Foreskin fibroblast (primary cell): ENCODE measurements at places on chromosomes 3 and 15.

- DNase-seq, result peak; percentile 88
Measured at GRCh38 chr3:8851703-8852102, 82.3 kb upstream of the OXTR start.

- no peak for DNase-seq
Measured at GRCh38 chr3:102177075-102177755, 257.6 kb upstream of the ZPLD1 start.

GRCh38 chr3:126951561-126951960 lies 31.4 kb upstream of the PLXNA1 start:
- DNase-seq, result no peak

GRCh38 chr3:79380581-79380980 lies 387.2 kb downstream of the ROBO1 start:
- DNase-seq, result peak; percentile 14

DNA sequence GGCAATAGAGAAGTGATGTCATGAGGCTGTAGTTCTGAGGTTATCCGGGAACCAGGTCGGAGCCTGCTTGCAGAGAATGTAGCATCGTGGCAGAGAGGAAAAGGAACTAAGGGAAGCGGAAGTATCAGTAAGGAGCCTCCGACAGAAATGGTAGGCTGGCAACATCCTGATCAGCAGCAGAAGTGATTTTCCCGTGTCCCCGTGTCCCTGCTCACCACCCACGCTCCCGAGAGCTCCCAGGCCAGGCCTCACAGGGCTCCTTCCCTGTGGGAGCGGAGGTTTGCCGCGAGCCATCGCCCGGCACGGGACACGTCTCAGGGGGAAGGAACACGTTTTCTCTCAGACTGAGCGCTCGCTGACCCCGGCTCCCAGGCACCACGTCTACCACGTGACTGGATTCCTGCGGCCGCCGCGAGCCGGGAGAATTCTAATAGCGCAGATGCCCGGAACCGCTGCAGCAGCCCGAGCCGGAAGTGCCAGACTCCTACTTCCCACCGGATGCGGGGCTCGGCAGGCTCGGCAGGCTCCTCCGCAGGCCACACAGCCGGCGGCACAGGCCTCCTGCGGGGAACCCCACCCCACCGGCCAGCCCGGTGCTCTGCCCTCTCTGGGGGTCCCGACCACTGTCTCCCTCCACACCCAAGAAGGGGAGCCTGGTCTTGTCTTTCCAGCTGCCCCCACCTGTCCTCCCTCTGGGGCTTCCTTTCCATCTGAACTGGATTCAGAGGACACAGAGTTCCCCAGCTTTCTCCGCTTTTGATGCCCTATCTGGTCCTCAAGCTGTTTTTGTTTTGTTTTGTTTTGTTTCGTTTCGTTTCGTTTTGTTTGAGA lies 99.3 kb downstream of the BDH1 start:
- peak; percentile 91 for DNase-seq

- DNase-seq, result no peak
Measured at GRCh38 chr3:71530903-71531530, 52.5 kb downstream of the FOXP1 start.

DNA sequence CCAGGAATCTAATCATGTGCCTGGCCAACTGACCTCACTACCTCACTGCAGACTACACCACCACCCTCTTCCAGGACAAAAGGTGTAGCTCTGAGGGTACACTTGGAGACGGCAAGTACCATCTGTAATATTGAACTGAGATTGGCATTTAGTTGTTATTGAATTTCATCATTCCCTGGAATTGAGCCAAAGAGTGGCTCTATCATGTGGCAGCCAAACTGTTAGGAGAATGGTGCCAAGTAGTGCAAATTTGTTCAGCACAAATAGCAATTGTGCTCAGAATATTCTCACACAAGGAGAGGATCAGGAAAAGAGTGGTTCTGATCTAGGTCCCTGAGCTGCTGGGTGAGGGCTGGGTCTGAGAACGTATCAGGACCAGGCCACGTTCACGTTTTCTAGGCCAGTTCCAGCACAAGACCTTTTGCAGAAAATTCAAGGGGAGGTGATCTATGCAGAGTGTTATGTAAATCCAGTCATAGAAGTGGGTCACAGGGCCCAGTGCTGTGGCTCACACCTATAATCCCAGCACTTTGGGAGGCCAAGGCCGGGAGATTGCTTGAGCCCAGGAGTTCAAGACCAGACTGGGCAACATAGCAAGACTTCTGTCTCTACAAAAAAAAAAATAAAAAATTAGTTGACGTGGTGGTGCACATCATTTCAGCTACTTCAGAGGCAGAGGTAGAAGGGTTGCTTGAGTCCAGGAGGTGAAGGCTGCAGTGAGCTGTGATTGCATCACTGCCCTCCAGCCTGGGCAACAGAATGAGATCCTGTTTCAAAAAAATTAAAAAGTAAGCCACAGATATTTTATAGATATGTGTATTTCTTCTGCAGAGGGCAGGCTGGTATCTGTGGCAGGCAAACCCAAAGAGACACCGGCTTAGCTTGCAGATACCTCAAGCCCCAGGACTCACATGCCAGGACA lies 31.9 kb upstream of the CFAP161 start:
- DNase-seq, result peak; percentile 26

DNA sequence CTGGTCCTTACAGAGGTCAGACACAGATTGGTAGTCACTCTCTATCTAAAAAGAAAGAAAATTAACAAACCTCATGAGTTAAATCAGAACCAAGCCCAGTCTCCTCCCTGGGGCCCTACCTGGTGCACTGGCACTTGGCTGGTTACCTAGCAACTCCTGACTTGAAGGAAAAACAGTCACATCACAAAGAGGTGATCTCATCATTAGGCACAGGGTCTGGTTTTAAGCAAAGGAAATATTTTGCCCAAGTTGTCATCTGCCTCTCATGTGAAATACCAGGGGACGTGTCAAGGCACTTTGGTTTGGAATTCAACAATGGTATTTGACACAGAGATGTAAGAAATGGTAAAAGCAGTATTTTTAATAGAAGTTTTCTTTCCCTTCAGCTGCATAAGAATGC lies 47.7 kb upstream of the FMN1 start:
- DNase-seq, result peak; percentile 18

DNA sequence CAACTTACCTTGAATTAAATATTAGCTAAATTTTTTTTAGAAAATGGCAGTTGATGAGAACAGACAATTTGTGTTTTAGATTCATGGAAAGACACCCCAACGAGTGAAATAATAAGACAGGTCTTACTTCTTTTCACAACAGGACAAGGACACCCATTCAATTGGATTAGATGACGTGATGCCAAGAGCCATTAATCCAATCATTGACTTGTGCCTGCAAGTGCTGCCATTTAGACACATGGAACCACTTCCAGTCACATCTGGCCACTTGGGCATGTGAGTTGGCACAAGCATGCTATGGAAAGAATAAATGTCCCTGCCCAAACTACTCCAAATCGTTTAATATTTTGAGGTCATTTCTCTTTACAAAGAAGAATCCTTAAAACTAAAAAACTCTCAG lies 1308.8 kb downstream of the ROBO2 start:
- no peak for DNase-seq

- DNase-seq, result no peak
Measured at GRCh38 chr15:30055604-30056003, 27.2 kb upstream of the GOLGA8J start.

GRCh38 chr15:78394981-78395616 lies 42.9 kb upstream of the IREB2 start:
- DNase-seq, result no peak

DNA sequence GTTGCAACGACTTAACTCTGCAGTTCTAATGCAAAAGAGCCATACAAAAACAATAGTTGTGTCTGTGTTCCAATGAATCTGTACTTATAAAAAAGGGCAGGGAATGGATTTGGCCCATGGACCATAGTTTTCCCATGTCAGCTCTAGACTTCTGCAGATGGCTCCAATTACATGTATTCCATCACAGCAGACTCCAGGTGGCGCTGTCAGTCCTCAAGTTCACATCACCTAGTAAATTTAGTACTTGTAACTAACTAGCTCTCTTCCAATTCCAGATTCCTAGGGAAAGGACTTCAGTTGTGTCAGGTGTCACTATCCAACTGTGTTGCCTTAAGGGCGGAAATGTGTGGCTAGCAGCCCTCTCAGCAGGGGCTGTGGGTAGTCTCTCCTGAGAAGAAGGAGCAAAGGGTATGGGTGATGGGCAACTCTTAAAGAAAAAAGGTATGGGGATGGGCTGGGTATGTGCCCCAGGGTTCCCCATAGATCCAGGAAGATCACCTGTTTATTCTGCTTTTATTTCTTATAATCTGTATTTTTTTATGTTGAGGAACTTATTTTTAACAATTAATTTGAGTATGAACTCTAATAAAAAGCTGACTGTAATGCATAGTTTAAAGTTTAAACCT lies 36.2 kb downstream of the BBS4 start:
- peak; percentile 63 for DNase-seq

DNA sequence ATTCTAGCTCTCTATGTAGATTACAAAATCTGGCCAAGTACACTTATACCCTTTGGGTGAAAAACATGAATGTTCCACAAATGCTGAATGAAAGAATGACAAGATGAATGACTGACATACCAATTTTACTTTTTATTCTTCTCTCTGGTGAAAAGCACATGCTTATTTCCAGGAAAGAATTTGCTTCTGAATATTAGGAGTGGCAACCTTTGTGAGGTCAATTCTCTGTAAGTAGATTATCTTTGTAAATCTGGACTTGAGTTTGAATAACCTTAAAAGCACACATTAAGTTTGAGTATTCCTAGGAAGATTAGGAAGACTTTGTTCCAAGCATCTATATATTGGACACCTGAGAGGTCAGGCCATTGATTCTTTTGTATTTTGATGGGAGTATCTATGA lies 78.1 kb upstream of the P2RY1 start:
- no peak for DNase-seq

DNA sequence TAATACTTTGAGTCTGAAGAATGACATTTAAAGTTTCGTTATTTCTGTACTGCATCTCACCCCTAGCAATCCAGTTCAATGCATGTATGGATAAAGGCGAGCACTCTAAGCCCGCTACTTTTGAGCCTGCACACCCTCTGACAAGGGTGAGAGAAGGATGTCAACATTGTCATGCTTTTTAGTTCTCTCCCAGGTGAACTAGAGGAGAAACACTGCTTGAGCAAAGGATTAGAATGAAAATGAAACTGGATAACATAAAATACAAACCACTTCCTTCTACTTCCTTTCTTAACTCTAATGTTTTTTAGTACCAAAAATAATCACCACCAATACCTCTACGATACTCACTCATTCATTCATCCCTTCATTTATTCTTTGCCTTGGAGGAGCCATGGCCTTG lies 588.7 kb upstream of the NR2F2 start:
- DNase-seq, result no peak

DNA sequence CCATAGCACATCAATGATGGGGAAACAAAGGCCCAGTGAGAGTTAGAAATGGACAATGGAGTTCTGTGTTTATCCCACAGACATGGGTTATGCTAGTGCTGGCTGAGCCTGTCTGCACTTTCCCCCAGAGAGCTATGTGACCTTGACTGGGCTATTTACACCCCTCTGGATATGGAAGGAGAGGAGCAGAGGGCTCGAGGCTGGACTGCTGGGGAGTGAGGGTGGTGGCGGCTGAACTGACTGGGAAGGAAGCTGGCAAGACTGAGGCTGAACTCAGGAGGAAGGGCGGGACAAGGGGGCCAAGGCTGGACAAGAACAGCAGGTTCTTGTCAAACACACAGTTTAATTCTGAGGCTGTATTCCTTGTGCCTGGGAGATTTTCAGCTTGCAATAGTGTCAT lies 10.8 kb upstream of the INSYN1 start:
- no peak for DNase-seq

- no peak for DNase-seq
Measured at GRCh38 chr3:131786386-131786785, 248.4 kb downstream of the CPNE4 start.

DNA sequence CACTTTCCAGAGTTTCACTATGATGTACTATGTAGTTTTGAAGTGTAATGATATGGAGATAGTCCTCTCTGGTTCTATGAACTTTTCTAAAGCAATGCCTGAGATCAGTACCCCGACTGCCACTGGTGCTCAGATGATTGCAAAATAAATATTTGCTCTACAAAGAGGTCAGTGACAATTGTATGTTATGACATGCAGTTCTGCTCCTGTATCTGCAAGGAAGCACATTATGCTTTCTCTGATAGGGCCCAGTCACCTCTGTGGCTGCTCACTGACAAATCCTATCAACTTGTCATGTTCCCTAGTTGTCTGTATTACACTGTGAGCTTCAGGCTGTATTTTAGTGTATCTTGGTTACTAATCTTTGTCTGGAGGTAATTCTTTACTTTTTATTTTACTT lies 362.6 kb downstream of the ROBO1 start:
- no peak for DNase-seq

- no peak for DNase-seq
Measured at GRCh38 chr3:16374047-16374934, 109.3 kb downstream of the OXNAD1 start.
